ENCODE measurements at places on chromosomes 3 and 15.

DNA sequence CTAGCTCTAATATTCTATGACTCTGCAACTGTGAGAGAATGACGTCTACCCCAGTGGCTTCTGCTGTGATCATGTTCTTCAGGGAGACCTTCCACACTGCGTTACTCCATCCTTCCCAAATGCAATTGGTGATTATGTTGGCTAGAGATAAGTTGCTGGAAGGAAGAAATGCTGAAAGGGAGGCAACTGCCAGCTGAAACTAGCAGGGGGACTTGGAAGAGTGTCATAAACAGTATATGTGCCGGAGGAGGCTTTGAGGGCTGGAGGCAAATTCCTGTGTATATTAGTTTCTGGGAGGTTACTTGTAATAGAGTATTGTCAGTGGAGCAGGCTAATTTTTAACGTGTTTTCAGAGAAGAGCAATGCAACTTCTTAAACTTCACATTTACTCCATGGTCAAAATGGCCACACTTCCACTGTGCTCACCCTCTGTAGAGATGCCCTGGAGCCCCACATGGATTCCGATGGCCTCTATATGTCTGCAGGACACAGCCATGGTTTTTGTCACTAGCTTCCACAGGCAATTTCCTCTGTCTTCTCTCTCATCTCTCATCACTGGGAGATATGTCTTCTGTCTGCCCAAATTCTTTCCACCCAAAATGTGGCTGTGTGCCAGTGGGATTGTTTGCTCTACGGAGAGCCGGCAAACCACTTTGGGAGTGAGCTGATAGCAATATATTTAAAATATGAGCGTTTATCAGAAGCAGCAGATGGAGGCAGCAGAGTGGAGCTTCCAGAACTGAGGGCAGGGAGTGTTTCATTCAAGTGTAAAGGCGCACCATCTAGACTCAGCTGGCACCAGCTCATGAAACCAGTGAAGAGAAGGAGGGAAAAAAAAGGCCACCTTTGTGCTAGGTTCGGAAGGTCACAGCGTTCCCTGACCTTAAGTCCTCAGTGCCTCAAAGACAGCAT, 13.3 kb upstream of the CD47 start:
- DNase-seq: no peak

DNA sequence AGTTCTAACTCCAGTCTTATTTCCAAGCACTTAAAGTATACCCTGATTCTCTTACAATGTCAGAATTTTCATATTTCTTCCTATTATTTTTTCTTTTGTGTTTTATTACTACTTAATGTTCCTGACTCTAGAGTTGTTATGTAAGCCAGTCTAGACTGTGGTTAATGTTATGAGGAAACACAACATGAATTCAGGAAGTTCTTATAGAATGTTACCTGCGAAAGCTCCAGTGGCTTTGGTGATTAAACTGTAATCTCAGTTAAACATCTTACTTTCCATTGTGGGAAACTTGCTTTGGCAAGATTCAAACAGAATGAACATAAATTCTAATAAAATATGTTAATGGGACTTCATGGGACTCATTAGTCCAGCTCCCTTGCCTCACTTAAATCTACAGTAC, 36.6 kb upstream of the CHL1 start:
- DNase-seq: no peak

GRCh38 chr15:44414001-44414400, 13.4 kb upstream of the CTDSPL2 start:
- no peak for DNase-seq

- no peak for DNase-seq
Measured at GRCh38 chr3:108524537-108524936, 14.1 kb upstream of the MYH15 start.

DNA sequence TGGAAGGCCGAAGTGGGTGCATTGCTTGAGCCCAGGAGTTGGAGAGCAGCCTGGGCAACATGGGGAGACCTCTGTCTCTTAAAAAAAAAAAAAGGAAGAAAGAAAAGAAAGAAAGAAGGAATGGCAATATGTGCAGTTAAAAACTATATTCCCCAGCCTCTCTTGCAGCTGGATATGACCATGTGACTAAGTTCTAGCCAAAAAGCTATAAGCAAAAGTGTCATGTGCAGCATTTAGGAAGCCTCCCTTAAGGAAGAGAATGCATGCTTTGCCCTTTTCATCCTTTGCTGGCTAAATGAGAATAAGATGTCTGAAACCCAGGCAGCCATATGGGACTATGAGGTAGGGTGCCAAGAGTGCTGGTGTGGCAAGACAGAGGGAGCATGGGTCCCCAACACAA, 21.8 kb downstream of the CYP19A1 start:
- DNase-seq: no peak

GRCh38 chr15:42158941-42159340, 2.5 kb upstream of the PLA2G4F start:
- no peak for DNase-seq

DNA sequence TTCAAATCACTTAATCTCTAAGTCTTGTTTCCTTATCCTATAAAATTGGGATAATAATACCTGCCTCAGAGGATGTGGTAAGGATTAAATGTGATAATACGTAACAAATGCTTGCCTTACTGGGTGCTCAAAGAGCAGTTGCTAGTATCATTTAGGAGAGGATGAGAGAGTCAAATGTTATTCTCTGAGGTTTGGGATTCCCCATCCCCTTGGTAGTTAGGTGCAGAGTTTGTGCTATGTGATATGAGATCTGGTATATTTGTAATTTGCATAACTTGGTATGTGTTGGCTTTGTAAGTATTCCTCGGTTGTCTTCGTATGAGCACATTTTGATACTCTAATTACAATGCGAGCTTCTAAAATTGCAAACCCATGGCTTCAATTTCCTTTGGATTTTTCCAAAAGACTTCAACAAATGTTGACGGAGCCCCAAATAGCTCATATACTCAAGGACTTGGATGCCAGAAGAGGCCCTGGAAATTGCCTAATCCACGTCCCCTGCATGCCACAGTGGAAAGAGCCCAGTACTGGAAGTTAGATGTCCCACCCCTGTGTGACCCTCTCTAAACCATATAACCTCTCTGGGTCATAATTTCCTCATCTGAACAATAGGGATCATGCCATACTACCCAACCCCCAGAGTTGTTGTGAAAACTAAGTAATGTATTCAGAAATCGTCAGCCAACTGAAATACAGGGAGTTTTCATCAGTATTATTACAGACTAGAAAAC, 85.0 kb downstream of the FBN1 start:
- no peak for DNase-seq

DNA sequence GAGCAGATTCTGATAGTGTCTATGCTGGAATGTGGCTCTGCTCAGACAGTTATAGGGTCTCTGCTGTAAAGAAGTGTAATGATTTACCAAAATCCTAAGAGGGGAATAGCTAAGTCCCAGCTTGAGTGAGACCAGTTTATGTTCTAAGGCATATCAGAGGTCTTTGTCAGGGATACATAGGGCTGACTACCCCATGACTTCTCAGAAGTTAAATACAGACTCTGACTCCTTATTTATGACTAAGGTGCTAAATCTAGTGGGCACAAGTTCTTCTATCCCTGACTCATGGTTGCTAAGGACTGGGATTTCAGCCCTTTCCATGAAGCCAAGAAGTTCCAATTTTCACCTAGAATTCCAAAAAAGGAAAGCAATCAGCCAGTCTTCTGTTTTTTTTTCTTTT, 192.6 kb upstream of the POU1F1 start:
- DNase-seq: no peak

DNA sequence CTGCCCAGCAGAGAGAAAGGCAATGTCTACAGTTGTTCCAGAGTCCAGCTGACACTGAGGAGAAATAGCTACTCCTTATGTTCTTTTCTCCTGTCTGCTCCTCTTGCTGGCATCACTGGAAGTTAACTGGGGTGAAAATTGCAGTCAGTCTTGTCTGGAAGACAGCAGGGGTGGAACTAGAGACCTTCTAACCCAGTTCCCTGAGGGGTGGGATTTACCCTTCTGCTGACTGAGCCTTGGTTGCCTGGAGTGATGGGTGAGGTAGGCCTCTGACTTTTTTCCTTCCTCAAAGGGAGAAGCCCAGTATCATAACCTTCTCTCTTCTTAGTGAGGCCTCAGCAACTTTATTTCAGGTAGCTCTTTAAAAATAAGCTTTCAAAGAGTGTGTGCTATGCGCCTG, 16.2 kb downstream of the ZNF609 start:
- no peak for DNase-seq

GRCh38 chr3:174495311-174495710, 363.8 kb upstream of the NAALADL2 start:
- DNase-seq: no peak

GRCh38 chr3:40035177-40035576, 225.8 kb downstream of the MYRIP start:
- no peak for DNase-seq

GRCh38 chr3:49015765-49016164, 2.6 kb downstream of the DALRD3 start:
- DNase-seq: no peak
